ENCODE measurements at places on chromosomes 12 and 14.

GRCh38 chr12:14960548-14961465 is 594 bp downstream of the ARHGDIB start:
- no peak for DNase-seq

GRCh38 chr12:10243818-10244520 is 31.3 kb downstream of the GABARAPL1 start:
- no peak for DNase-seq

DNA sequence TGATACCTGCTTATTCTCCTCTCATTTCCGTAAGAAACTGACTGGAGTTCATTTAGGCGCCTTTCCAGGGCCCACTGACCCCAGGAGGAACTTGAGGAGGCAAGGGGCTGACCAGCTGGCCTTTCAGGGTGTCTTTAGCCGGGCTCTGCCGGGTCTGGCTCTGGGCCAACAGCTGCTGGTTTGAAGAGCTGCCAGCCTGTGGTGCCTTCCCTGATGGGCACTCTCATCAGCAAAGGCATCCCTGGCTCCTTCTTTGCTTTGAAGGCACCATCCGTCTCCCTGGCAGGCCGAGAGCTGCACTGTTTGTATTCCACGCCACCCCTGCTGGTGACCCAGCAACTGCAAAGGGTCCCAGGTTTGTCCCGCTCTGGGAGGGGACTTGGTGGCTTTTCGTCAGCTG is 42.0 kb downstream of the IQSEC3 start:
- DNase-seq = peak; percentile 51

- DNase-seq = no peak
Observed at GRCh38 chr14:59333668-59334067, 131.5 kb downstream of the GPR135 start.

- peak; percentile 97 for DNase-seq
Observed at GRCh38 chr12:50282721-50283228, 545 bp downstream of the LIMA1 start.

DNA sequence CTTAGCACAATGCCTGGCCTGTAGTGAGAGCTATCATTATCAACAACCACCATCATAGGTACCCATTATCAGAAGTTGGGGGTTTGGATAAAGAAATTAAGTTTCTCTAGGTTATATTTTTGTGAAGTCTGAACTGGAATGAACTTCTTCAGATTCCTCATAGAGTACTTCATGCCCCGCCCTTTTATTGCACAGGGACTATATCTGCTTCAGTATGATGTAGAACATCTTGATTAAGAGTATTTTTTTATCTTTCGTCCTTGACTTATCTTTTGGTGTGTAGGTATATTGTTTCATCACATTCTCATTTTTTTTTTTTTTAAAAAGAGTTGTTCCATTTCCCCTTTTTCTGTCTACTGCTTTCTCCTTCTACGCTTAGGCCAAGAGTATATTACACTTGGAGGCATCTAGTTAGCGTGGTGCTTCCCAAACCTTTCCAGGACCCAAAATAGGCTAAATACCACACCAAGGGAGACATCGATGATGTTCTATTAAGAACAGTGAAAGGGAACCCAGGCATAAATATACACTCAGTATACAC is 467.5 kb downstream of the ZFP36L1 start:
- no peak for DNase-seq

DNA sequence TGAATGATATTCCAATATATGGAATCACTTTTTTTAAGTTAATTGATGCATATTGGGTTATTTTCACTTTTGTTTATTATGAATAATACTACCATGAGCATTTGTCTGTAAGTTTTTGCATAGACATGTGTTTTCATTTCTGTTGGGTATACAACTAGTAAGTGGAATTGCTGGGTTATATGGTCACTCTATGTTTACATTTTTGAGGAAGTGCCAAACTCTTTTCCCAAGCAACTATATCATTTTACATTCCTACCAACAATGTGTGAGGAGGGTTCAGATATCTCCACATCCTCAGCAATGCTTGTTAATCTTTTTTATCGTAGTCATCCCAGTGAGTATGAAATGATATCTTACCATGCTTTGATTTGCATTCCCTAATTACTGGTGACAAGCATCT is 64.0 kb downstream of the MON2 start:
- DNase-seq = no peak

DNA sequence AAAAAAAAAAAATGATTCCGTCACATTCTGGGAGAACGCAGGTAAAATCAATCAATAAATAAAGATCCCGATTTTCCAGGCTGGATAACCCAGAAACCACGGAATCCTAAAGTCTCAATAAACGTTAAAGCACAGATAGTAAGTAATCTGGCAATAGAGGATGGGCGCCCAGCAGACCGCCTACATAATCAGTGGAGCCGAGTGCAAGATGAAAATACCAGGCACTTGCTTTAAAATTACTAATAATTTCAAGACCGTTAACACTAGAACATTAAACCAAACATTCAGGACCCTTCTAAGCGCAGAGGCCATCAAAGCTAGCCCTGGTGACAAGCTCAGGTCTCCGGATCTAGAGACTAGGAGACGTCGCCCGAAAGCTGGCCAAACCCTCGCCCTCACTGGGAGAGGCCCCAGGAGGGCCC is 1.2 kb upstream of the DCAF11 start:
- no peak for DNase-seq
